CD4-positive, alpha-beta T cell (primary cell): ENCODE measurements at places on chromosomes 3 and 15.

DNA sequence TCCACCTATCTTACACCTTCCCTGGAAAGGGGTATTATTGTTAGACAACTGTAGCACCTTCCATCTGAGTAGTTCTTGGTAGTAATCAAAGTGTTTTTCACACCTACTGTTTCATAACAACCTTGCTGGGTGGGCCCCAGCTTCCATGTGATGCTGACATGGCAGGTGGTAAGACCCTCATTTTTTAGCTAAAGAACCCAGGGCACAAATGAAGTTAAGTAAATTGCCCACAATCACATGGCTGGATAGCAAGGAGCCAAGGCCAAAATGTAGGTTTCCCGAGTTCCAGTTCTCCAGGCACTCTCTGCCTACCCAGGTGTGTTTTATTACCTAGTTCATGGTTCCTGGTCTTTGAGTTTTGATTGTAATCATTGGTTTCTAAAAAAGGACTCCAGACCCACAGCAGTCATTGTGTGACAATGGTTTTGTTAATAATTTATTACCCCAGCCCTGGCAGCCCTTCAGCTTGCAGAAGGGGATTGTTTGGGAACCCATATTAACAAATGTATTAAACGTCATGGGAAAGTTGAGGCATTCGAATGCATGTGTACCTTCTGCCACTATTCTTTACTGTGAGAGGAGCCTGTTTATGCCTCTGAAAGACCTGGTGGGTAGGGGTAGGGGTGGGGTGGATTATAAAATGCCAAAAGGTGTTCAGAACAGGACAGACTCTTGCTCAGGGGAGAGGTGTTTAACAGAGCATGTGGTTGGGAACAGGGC lies 222.2 kb upstream of the BHLHE40 start:
- no peak for DNase-seq

DNA sequence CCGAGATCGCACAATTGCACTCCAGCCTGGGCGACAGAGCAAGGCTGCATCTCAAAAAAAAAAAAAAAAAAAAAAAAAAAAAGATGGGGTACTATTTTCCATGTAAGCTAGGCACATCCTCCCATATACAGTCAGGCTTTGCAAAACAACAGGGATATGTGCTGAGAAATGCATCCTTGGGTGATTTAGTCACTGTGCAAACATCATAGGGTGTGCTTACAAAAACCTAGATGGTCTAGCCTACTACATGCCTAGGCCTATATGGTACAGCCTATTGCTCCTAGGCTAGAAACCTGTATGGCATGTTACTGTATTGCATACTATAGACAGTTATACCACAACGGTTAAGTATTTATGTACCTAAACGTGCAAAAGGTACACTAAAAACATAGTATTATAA lies 75.0 kb downstream of the TTBK2 start:
- DNase-seq, result no peak

GRCh38 chr3:83039422-83039821 lies 1278.0 kb upstream of the GBE1 start:
- DNase-seq, result no peak

GRCh38 chr15:36372968-36373367 lies 206.5 kb upstream of the CDIN1 start:
- DNase-seq, result no peak

GRCh38 chr3:15514663-15515340 lies 6.7 kb downstream of the COLQ start:
- no peak for DNase-seq

DNA sequence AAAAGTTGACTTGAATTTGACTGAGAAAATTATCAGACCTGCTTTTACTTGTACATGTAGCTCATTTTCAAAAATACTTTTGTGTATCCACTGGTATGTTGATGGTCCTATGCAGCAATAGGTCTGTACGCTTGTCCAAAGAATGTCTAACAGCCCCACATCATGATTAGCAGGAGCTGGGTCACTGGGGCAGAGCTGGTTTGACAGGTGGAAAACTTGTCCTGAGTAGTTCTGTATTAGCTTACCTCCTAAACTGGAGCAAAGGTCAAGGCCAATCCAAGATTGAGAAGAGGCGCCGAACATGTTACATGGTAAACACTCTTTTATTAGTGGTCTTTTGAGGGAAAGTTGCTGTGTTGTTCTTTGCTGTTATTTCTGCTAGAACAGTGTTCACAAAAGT lies 50.6 kb downstream of the GAP43 start:
- no peak for DNase-seq

DNA sequence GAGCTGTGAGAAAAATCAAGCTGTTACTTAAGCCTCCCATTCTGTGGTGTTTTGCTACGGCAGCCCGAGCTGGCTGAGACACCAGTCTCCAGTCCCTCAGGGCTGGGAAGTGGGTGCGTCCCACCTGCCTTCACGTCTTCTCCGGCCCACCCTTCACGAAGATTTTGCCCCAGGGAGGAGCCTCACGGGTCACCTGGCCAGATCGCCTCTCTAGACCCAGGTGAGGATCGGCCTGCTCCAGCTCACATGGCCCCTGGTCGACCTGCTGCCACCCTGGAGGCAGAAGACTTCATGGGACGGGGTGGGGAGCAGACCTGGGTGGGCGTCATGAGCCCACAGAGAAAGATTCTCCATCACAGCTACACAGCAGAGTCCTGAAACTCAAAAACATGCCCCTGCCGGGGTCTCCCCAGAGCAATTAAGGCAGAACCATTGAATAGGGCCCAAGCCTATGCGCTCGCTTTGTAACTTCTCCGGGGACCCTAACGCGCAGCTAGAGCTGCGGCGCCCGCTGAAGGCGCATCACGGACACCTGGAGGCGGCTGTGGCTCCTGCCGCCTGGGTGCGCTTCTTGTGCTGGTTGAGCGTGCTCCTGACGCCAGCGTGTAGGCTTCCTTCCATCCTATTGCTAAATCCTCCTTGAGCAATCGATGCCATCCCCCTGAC lies 92.6 kb upstream of the ALDH1A3 start:
- no peak for DNase-seq

GRCh38 chr3:67490658-67491057 lies 163.8 kb downstream of the SUCLG2 start:
- DNase-seq, result no peak

GRCh38 chr3:174776123-174776522 lies 83.0 kb upstream of the NAALADL2 start:
- DNase-seq, result no peak

DNA sequence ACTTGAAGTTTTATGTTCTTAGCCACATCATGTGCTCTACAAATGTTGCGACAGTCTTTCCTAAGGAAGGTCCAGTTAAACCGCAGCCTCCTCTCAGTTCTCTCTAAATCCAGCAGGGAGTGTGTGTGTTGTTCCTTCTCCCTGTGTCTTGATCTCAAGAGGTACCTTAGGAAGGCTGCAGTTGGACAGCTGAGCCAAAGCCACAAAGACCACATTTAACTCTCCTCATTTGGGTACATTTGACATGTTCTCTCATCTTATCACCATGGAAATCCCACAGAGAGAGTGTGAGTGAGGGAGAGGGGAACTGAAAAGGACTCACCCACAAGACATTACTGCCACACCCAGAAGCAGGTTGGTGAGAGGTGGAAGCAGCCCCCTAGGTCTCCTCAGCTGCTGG lies 79.5 kb downstream of the CD200R1L start:
- peak; percentile 17 for DNase-seq

- no peak for DNase-seq
These were observed 129.1 kb upstream of the UMPS start for GRCh38 chr3:124601190-124601589.

GRCh38 chr3:179432021-179432420 lies 19.2 kb downstream of the GNB4 start:
- DNase-seq, result no peak

GRCh38 chr15:72992841-72993252 lies 59.4 kb upstream of the NEO1 start:
- no peak for DNase-seq

DNA sequence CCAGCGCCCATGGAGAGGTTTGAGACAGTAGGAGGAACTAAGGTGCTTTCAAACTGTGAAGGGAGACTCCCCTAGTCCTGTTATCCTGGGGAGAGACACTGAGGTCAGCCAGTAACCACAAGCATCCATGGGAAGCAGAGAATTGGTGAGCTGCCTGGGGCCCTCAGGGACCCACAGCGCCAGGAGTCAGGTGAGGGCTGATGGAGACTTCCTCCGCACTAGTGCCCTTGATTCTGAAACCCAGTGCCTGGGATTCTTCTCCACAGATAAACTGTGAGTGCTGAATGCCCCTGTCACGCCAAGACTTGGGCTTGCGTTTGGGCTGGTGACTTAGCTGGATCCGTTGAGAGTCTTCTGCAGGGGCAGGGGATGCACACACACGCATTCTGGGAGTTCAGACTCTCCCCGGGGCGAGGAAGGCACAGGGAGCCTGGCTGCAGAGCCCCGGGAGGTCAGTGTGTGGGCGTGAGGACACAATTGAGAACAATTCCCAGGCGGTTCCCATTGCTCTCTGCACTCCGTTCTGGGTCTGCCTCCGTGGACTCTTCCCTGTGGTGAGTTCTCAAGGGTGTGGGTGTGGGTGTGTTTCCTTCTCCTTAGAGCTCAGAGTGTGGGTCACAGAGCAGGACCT lies 37.9 kb upstream of the SLCO2A1 start:
- DNase-seq, result no peak

GRCh38 chr15:84840741-84841429 lies 23.7 kb downstream of the ALPK3 start:
- DNase-seq, result no peak

GRCh38 chr3:4501927-4502326 lies 8.8 kb downstream of the ITPR1 start:
- no peak for DNase-seq

- DNase-seq, result no peak
These were observed 706.3 kb downstream of the PDCD6IP start for GRCh38 chr3:34504775-34505174.

DNA sequence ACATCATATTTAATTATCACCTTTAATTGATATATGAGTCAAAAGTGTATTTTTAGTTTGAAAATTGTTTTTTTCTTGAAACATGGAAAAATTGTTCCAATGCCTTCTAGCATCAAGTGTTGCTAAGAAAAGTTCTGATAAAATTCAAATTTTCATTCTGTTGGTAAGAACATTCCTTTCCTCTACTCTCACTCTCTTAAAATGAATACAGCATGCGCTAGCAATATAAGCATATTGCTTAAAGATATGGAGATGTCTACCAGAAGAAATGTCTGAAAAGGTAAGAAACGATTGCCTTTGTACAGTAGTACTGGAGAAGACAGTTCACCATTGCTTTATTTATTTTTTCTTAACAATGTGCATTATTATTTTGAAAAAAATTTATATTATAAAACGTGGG lies 17.6 kb upstream of the ZBTB38 start:
- no peak for DNase-seq

DNA sequence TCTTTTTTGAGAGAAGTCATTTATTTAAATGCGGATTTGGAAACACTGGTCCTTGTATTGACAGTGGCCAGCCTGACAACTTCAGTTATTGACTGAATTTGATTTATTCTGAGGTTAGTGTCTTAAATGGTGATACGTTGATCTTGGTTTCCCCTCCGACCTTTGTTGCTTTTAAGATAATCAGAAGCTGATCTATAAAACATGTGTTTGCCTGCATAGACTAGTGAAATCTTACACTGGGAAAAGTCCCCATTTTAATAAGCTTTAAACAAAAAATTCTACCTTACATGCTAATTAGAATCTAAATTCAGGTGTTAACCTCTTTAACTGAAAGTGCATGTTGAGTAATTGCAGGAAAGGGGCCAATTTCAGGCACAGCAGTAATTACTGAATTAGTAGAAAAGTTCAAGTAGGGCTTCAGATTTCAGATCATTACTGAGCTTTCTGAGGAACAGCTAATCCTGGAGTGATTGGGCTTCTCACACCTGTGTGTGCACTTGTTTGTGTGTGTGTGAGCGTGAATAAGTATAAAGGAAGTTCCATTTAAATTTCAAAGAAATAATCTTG lies 221.4 kb downstream of the SOX2 start:
- no peak for DNase-seq

GRCh38 chr3:81829937-81830336 lies 68.5 kb upstream of the GBE1 start:
- DNase-seq, result no peak

GRCh38 chr3:168914662-168915061 lies 748.9 kb downstream of the MECOM start:
- no peak for DNase-seq

GRCh38 chr15:76866008-76866407 lies 39.1 kb downstream of the SCAPER start:
- no peak for DNase-seq

DNA sequence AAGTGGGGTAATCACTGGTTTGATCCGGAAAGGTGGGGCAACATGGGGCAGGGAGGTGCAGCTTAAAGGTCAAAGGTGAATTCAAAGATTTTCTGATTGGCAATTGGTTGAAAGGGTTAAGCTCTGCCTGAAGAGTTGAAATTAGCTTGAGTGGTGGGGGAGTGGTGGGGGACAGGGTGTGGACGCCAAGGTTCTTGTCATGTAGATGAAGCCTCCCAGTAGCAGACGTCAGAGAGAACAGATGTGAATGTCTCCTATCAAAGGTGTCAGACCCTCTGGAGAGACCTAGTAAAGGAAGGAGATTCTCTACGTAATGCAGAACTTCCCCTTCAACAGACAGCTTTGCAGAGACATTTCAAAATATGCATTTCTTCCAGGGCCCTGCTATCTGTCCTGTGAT lies 62.8 kb downstream of the ABCC5 start:
- no peak for DNase-seq

DNA sequence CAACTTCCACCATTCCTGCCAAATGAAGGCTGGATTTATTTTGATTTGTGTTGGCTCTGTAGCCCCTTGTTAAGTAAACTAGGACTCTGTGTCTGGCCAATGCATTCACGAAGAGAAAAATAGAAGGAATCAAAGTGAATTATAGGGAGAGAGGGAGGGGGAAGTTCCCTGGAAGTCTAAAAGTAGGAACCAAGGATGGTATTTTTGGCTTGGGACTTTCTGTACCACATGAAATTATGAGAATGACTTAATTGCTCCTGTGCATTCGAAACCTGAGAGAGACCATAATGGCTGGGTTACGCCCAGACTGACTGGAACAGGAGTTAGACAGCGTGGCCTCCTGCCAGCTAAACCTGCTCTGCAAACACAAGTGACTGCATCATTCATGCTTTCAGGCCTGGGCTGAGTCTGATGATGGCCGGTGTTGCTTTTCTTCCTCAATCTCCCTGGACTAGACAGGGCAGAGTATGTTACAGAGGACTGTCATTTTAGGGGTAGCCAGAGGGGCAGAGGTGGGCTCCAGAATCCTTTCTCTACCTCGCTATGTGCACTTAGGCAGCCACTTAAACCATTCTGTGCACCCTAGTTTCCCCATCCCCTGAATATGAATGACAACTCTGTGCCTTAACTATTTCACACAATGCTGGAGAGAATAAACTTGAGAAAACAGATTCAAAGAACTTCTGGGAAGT lies 58.9 kb downstream of the MYO1E start:
- DNase-seq, result no peak
